ENCODE measurements at places on chromosomes 3 and 15.

- no peak for DNase-seq
These were observed 108.1 kb downstream of the TPRA1 start for GRCh38 chr3:127482216-127483004.

DNA sequence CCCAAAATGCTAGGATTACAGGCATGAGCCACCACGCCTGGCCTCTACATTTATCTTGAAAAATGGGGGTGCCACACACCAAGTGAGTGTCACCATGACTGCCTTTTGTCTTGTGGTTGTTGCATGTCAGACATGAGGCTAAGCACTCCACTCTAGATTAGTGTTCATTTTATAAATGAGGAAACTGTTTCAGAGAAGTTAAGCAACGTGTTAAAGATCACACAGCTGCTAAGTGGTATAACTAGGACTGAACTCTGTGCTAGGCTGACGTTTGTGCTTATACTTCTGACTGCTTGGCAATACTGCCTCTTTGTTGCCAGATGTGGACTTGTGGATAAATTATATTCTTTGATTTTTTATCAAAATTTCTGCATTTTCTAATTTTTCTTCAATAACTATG, 50.8 kb upstream of the SMAD6 start:
- no peak for DNase-seq

GRCh38 chr3:186220365-186220764, 111.5 kb upstream of the ETV5 start:
- no peak for DNase-seq

- DNase-seq = no peak
These were observed 6.6 kb upstream of the RAB11A start for GRCh38 chr15:65862682-65863081.

DNA sequence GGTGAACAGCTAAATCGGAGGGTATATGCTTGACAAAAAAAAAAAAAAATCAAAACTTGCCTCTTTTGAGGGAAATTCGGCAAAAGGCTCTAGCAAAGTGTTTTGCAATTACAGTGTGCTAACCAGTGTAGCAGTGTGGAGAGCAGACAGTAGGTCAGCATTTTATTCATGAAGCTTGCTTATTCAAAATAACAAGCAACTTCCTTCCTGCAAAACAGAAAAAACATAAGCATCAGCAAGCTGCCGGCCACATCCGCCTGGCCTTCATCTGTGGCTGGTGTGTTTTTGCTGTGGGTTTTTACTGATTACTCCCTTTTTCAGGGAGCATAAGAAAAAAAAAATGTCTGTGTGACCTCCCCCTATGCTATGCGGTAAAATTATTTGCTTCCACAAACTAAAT, 434.1 kb downstream of the OCA2 start:
- DNase-seq = no peak
